ENCODE measurements at places on chromosomes 11 and 22. TPM values are rescaled to one million over a fixed set of nuclear protein-coding genes. Genes with fewer than 3 reads are reported as not detected.

TMEM121B gene
- total RNA-seq: 0.09 TPM

SCN3B gene
- not detected for total RNA-seq

LUZP2 gene
- total RNA-seq: not detected

SAA2 gene
- not detected for total RNA-seq

RHBDD3 gene
- 37.3 TPM for total RNA-seq

KCNE3 gene
- not detected for total RNA-seq

ADM gene
- total RNA-seq: 0.61 TPM

NNMT gene
- not detected for total RNA-seq

UBQLNL gene
- 0.18 TPM for total RNA-seq

MMP12 gene
- total RNA-seq: not detected

HEPHL1 gene
- not detected for total RNA-seq

OR51B5 gene
- total RNA-seq: not detected

FGF19 gene
- not detected for total RNA-seq

MMP7 gene
- not detected for total RNA-seq

NXPE2 gene
- total RNA-seq: not detected

GCAT gene
- total RNA-seq: 11.6 TPM

JAML gene
- total RNA-seq: 73.7 TPM

APOA5 gene
- not detected for total RNA-seq

BAIAP2L2 gene
- total RNA-seq: 0.77 TPM

RFPL1 gene
- total RNA-seq: not detected

PGGHG gene
- total RNA-seq: 99.8 TPM

MOGAT2 gene
- total RNA-seq: not detected

HEPACAM gene
- total RNA-seq: not detected

LMO2 gene
- not detected for total RNA-seq

RNF121 gene
- 29.0 TPM for total RNA-seq

OR8A1 gene
- total RNA-seq: not detected

C11orf21 gene
- 40.8 TPM for total RNA-seq

TEF gene
- 3.3 TPM for total RNA-seq

CDPF1 gene
- total RNA-seq: 6.3 TPM

GGTLC2 gene
- total RNA-seq: not detected

SCGB1D2 gene
- total RNA-seq: not detected

KLHL35 gene
- 0.70 TPM for total RNA-seq

CARD10 gene
- not detected for total RNA-seq

NADSYN1 gene
- total RNA-seq: 109 TPM

PAMR1 gene
- total RNA-seq: not detected

APOL3 gene
- 143 TPM for total RNA-seq

TRIM51 gene
- not detected for total RNA-seq

RAB3IL1 gene
- total RNA-seq: not detected

SCT gene
- not detected for total RNA-seq

MPPED2 gene
- not detected for total RNA-seq

Measured in T-helper 2 cell treated with Interferon-gamma antibody and Interleukin-4, amounts not matched to agents 100 ng/mL and 5 ng/mL, for 36 hours (primary cell).